ENCODE measurements at places on chromosomes 2 and 18.

DNA sequence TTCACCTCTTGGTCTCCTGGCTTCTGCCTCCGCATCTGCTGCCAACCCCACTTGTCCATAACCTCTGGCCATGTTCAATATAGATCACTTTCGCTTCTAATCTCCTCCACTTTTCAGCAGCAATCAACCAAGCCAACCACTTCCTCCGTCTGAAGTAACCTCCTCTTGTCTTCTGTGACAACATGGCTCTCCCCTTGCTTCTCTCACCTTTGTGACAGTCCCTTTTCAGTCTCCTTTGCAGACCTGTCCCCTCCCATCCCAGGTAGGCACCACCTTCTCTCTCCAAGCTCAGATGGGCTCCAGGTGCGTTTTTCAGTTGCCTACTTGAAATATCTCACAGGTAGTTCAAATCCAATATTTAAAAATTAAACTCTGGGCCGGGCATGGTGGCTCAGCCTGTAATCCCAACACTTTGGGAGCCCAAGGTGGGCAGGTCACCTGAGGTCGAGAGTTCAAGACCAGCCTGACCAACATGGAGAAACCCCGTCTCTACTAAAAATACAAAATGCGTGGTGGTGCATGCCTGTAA lies 4.7 kb upstream of the PSD4 start:
- no peak for DNase-seq

GRCh38 chr2:2188344-2188920 lies 142.6 kb downstream of the MYT1L start:
- no peak for DNase-seq

DNA sequence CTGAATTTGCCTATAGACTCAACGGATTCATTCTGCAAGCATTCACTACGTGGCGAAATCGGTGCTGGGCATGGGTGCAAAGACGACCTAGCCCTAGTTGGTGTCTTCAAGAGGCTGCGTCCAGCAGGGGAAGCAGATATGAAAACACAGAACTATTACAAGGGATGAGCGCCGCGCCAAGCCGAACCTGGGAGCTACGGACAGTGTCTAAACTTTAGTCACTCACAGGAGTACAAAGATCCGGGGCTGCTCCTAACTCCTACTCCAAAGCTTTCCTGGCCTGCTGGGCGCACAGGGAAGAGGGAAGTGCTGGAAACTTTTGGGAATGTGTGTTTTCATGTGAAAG lies 732 bp upstream of the ANXA4 start:
- DNase-seq, result peak; percentile 80

- no peak for DNase-seq
These were observed 199.6 kb downstream of the VAPA start for GRCh38 chr18:10113121-10114022.

DNA sequence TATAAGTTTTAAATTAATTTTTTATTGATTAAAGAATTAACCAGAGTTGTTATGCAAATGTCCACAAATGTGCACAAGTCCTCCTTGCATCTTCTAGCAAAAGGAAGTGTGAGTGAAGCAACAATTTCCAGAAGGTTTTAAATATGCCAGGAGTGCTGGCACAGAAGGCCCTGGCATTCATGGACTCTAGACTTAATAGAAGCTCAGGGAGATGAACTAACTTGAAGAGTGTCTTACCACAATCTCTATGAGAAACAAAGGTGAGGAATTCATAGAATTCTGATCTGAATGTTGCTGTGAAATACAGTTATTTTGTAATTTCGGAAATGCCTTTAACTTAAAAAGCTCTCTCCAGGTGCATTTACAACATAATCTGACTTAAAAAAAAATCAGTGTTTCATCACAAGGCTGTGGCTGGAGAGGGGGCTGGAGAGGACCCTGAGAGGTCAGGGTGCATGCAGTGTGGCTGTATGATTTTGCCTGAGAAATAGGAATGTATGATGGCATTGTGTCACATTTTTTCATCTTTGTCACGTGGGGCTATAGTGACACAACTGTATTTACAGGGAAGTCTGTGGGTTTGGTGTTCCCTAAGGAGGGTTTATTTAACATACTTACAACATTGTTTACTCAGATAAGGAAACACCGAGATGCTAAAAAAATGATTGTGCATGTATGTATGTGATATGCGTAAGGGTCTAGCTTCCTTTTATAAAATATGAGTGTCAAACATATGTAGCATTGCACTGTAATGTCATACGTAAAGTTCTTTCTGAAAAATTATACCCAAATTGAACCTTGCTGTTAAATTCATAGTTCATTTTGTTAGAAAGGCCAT lies 66.2 kb downstream of the MAP4K4 start:
- DNase-seq, result no peak

GRCh38 chr2:10771786-10772185 lies 40.8 kb downstream of the PDIA6 start:
- no peak for DNase-seq

GRCh38 chr2:36441816-36442215 lies 86.2 kb downstream of the CRIM1 start:
- peak; percentile 92 for DNase-seq

- DNase-seq, result no peak
These were observed 267.4 kb upstream of the KLHL14 start for GRCh38 chr18:33040213-33040612.

- DNase-seq, result no peak
These were observed 51.3 kb upstream of the ZNF397 start for GRCh38 chr18:35189510-35189909.

- DNase-seq, result no peak
These were observed 2.5 kb downstream of the PAX3 start for GRCh38 chr2:222296311-222296741.

- DNase-seq, result peak; percentile 53
These were observed 57.8 kb upstream of the MMADHC start for GRCh38 chr2:149645391-149645790.

DNA sequence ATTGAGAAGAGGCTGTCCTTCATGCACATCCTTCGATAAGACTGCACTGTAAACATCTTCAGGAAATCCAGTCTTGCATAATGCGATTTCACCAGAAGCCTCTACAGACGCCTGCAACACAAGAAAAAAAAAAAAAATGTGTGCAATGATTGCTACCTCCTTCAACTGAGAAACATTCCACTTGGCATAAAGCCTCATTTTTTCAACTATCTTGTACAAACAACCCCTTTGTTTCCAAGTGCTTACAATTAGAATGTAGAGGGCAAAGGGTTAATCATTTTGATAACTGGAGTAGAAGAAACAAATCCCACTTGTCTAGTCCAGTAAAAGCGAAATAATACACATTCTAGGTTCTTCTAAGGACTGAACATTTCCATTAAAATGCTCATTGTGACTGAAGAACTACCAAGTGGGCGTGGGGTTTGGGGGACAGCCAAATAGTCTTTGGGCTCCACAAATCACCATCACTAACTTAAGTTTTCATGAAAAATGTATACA lies 29.2 kb downstream of the CDH2 start:
- no peak for DNase-seq

GRCh38 chr2:181374781-181375675 lies 82.2 kb upstream of the ITGA4 start:
- no peak for DNase-seq

GRCh38 chr2:204551512-204551863 lies 6.2 kb downstream of the PARD3B start:
- no peak for DNase-seq

- DNase-seq, result no peak
These were observed 151.6 kb upstream of the HDAC4 start for GRCh38 chr2:239552213-239552926.

DNA sequence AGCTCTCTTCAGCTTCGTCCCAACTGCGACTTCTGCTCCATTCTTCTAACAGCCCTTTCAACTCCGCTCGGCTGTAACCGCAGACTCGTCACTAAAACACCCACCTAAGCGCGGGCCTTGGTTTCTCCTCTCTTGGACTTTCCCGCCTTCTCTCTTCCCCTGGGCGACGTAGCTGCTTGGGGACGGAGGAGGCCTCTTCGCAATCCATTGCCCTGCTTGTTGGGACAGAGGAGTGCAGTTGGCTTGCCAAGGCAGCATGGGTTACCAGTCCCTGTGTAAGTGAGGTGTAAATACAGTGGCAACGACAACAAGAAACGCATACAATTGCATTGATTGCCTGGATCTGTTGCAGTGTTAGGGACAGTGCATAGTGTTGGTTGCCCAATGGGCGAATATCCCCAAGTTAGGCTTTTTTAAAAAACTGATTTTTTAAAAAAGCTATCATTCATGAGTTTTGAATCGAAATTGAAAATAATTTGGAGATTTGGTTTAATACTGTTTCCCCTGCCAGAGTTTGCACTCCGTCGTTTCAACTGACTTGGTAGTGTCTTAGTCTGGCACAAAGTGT lies 484 bp upstream of the DARS1 start:
- no peak for DNase-seq

GRCh38 chr2:65371074-65371434 lies 61.3 kb downstream of the SPRED2 start:
- DNase-seq, result peak; percentile 72

- DNase-seq, result peak; percentile 9
These were observed 171.8 kb downstream of the ICOS start for GRCh38 chr2:204108330-204108751.

GRCh38 chr2:161172901-161173540 lies 12.8 kb downstream of the TANK start:
- no peak for DNase-seq

DNA sequence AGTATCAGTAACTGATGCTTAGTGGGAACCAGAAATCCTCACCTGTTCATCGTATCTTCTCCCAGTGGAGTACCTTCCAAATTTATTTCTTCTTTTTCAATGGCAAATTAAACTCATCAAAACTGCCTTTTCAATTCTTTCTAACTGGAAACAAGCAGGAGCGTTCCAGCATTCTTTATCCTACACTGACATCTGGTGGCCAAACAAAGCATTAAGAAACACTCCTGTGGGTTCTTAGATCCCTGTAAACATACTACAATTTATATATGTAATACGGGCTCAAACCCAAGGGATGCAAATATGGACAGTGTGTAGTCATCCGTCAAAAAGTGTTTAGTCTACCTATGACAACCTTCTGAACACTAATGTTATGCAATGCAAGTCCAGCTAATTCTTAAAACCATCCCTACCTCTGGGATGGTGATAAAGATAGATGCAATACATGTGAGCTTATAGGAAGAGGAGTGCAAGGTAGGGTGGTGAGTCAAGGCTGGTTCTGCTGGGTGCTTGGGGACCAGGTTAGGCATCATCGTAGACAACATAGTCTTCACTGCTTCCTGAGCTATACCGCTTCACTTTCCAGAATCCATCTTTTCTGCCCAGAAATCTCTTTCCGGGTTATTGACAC lies 375.0 kb downstream of the CTNNA2 start:
- DNase-seq, result peak; percentile 42

GRCh38 chr2:47174733-47175361 lies 19.7 kb upstream of the STPG4 start:
- DNase-seq, result peak; percentile 75

- DNase-seq, result no peak
These were observed 246.6 kb upstream of the SESTD1 start for GRCh38 chr2:179511105-179511789.

DNA sequence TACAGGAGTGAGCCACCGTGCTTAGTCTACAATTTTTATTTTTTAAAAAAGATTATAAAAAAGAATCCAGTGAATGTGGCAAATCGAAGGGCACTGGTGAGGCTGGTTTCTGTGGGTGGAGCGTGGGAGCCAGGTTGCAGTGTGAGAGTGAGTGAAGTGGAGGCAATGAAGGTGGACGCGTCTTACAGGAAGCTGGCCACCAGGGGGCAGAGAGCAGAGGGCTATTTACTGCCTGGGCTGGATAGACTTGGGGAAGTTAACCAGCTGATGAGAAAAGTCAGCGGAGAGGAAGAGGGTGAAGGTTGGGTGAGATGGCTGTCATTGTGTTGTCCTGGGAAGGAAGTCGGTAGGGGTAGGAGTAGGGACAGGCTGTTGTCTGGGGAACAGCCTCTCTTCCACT lies 6.8 kb downstream of the SCTR start:
- DNase-seq, result peak; percentile 25

DNA sequence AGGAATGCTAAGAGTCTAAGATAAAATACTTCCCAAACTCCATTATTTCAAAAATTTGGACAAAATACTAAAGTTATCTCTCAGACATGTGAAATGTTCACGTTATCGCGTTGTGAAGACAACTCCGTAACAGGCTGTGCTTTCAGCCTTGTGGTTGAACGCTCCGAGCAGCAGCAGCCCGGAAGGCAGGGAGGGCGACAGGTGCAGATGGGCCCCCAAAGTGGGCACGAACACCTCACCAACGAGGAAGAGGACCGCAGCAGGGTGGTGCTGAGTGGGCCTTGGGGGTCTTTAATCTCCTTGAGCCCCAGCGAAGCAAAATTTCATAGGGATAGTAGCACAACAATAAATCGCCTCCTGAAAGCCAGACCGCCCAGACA lies 1.0 kb upstream of the FAM110C start:
- no peak for DNase-seq

- DNase-seq, result peak; percentile 71
These were observed 8.6 kb downstream of the SH3BP4 start for GRCh38 chr2:234960175-234961088.

- DNase-seq, result no peak
These were observed 46.1 kb downstream of the SRD5A2 start for GRCh38 chr2:31534636-31535035.

- no peak for DNase-seq
These were observed 6.9 kb upstream of the PTPN2 start for GRCh38 chr18:12890964-12891363.

- DNase-seq, result no peak
These were observed 217.7 kb downstream of the MBD5 start for GRCh38 chr2:148238561-148238960.

DNA sequence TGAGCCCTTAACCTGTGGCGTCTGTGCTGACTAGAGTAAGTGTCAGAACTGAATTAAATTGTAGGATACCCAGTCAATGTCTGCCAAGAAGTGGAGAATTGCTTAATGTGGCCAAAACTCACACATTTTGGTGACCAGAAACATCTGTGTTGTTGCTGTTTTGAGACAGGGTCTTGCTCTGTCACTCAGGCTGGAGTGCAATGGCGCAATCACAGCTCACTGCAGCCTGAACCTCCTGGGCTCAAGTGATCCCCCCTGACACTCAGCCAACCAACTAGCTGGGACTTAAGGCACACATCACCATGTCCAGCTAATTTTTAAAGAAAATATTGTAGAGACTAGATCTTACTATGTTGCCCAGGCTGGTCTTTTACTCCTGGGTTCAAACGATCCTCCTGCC lies 34.4 kb upstream of the RTN4 start:
- no peak for DNase-seq

DNA sequence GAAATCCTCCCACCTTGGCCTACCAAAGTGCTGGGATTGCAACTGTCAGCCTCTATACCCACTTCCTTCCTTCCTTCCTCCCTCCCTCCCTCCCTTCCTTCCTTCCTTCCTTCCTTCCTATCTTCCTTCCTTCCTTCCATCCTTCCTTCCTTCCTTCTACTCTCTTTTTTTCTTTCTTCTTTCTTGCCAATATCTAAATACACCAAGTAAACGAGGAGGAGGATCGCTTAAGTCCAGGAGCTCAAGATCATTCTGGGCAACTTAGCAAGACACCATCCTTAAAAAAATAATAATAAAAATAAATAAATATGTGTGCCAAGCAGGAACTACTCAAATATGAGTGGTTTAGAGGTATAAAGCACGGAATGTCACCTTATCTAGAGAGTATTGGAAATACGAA lies 249.4 kb upstream of the TRIB2 start:
- DNase-seq, result no peak

GRCh38 chr2:240963065-240963867 lies 35.2 kb upstream of the SNED1 start:
- DNase-seq, result no peak

- no peak for DNase-seq
These were observed 80.8 kb downstream of the KCTD18 start for GRCh38 chr2:200428961-200429665.

All from LHCN-M2 (cell line).